Inflammatory macrophage treated with lipopolysaccharide for 4 hours (primary cell): ENCODE measurements at places on chromosomes 3 and 15.

GRCh38 chr3:127741246-127741645 is 68.5 kb downstream of the ABTB1 start:
- DNase-seq, result no peak

DNA sequence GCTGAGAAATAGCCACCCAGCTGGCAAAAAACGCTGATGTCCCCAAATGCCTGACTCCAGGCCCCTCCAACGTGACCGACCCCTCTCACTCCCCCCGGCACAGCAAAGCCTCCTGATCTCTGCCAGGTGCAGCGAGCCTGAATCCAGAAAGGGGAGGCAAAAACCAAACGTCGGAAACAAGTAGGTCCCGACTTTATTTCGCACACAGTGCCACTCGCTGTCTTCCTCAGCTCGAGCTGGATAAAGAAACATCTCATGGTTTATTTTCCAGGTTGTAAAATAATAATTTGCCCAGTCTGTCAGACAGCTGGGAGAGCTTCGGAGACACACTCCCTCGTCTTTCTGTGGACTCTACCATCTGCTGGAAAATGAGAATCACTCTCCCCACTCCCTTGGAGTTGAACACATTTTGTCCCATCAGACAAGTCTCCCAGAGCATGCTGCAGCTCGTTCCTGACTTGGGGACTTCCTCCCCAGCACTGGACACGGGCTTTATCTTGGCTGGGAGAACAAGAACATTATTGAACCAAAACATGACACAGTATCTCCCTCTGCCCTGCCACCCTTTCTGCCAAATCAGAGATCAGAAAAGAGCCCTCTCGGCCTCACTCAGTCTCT is 142.8 kb downstream of the NUP210 start:
- DNase-seq, result no peak

GRCh38 chr3:156787926-156788663 is 38.1 kb upstream of the LEKR1 start:
- DNase-seq, result no peak

DNA sequence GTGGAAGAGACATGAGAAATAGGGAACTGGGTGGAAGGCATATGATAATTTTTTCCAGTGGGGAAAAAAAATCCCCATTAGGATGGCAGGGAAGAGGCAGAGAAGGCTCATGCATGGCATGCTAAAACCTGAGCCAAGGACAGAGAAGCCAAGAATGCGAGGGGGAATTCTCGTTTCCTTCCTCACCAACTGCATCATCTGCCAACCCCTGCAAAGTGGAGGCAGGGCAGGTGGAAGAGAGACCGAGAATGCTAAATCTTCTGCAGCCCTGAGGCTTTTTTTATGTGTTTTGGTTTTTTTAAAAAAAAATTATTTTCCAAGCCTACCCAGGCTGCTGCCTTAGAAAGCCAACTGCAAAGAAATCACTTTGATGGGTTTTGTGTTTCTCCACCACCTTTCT is 54.3 kb upstream of the CCDC174 start:
- no peak for DNase-seq

- no peak for DNase-seq
Observed at GRCh38 chr15:74463634-74464033, 2.7 kb upstream of the UBL7 start.

GRCh38 chr3:127354761-127355160 is 66.9 kb upstream of the PRR20G start:
- no peak for DNase-seq

DNA sequence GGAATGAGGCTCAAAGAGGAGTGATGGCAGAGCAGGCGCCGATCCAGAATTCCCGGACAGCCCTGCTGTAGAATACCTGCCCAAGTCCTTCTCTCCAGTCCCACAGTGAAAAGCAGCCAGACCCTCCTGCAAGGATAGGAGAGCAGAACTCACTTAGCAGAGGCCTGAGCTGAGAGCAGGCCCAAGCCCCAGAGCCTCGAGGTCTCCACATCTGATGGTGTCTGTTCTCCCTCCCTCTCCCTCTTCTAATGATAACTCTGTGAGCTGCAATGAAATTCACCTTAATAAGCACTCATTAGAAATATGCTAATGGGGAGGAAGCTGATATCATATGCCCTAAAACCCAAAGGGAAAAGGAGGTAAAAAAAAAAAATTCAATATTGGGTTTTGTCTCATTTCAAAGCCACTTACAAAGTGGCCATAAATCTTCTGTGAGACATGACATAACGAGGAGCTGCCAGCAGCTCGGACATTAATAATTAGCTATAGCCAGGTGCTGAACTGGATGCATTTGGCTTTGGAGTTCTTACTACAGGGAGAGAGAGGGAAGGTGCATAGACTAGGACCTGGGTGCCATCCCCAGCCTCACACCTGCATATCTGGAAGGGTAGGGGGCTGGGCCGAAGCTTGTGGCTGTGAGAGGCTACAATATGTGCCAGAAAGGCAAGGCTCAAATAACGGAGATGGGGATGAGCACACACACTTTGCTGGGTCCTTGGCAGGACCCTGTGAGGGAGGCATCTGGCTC is 108.4 kb downstream of the MEGF11 start:
- no peak for DNase-seq

- DNase-seq, result no peak
Observed at GRCh38 chr15:27401471-27401870, 430.5 kb downstream of the GABRG3 start.

- no peak for DNase-seq
Observed at GRCh38 chr15:65385870-65386258, 8.1 kb upstream of the IGDCC3 start.

DNA sequence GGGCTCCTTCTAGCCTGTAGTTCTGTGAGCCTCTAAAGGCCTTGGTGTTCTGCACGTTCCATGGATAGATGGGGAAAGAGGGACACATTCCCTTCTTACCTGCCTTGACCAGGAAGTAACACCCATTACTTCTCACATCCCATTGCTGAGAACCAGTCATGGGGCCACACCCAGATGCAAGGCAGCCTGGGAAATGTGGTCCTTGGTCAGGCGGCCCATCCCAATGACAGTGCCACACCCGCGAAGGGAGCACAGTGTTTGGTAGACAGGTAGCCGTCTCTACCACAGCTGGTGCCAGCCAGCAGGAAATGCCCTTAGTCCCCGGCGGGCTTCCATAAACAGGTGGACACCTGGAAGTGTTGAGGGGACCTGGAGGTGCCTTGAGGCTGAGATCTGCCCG is 23.2 kb upstream of the LCTL start:
- no peak for DNase-seq

GRCh38 chr3:71468311-71469137 is 115.0 kb downstream of the FOXP1 start:
- DNase-seq, result no peak

- no peak for DNase-seq
Observed at GRCh38 chr3:57154470-57155309, 10.5 kb downstream of the IL17RD start.

GRCh38 chr3:67415511-67415910 is 238.9 kb downstream of the SUCLG2 start:
- DNase-seq, result no peak

DNA sequence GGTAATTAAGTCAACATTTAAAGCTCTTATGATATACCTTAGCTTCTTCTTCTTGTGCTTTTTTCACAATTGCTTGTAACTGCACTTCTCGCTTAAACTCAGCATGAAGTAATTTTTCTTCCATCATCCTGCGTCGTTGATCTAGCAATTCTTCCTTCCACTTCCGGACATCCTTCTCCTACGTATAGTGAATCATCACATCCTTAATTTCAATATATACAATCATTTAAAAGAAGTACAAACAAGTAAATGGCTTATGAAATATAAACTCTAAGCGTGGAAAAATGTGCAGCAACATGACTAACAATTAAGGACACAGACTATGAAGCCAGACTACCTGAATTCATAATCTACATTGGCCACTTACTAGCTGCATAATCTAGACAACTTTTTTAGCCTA is 151.4 kb downstream of the SCAPER start:
- peak; percentile 31 for DNase-seq
